ENCODE measurements at places on chromosomes 16 and 17. TPM values are rescaled to one million over a fixed set of nuclear protein-coding genes. Genes with fewer than 3 reads are reported as not detected.

SPIRE2 gene
- total RNA-seq = 5.4 TPM

DNA sequence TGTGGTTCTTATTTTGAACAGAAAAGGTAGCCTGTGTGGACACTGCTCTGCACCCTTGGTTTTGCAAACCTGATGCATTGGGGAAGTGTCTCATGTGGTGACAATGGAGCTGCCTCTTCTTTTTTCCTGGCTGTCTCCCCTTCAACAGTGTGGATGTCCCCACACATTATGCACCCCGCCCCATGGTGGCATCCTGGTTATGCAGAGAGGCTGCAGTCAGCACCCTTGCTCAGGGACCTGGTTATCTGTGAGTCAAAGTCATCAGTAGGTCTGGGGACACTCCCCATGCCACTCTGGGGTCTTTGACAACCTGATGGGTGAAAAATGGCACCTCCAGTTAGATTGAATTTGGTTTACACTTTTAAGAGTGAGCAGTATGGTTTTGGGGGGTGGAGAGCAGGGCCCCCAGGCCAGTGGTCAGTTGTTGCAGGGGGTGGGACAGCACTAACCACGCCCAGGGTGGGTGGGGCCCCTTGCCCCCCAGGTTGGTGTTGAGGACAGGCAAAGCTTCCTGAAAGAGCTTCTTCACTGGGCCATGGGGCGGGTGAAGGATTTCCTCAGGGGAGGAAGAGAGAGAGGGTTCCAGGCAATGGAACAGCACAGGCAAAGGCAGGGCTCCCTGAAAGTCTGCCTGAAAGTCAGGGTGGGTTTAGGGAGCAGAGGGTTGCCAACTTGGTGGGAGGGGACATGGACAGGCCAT, 24.6 kb upstream of the KCNJ12 start:
- no peak for DNase-seq

DNA sequence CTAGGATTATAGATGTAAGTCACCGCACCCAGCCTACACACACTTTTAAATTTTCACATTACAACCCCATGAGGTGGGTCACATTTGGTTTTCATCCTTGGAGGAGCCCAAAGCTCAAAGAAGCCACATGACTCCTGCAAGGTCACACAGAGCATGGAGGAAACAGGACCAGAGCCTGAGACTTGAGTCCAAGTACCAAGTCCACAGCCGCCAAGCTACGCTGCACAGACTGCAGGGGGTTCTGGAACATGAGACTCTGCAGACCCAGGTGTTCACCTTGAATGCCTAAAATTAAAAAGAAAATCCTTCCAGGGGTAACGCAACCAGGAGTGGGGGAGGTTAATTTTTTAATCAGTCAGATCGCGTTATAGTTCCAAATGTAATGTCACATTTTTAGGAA, 150.2 kb downstream of the ZFHX3 start:
- DNase-seq = no peak

DNA sequence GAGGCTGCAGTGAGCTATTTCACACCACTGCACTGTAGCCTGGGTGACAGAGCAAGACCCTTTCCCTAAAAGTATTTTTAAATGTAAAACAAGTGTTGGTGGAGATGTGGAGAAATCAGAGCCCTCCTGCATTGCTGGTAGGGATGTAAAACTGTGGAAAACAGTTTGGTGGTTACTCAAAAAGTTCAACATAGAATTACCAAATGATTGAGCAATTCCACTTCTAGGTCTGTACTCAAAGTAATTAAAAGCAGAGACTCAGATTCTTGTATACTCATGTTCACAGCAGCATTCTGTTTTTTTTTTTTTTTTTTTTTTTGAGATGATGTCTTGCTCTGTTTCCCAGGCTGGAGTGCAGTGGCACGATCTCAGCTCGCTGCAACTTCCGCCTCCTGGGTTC, 141.8 kb downstream of the PITPNC1 start:
- no peak for DNase-seq

GRCh38 chr16:21650521-21650920, 1.9 kb downstream of the IGSF6 start:
- no peak for DNase-seq

- no peak for DNase-seq
Measured at GRCh38 chr17:7508846-7509245, 24.7 kb downstream of the POLR2A start.
